ENCODE measurements at places on chromosomes 5 and 9.

DNA sequence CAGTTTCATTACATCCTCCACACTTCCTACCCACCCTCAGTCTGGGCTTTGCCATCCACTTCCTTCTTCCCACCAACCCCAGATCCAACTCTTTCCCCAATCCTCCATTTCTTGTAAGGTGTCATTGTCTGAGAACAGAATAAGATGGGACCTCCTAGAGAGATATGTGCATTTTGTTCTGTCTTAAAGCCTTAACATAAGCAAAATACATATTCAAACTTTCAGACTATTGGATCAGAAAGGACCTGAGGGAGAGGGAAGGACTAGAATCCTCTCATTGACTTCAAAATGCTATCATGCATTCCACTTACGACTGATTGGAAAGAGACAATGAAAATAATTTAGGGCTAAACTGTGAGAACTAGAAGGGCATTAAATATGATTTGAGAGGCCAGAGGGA is 43.0 kb downstream of the AGXT2 start:
- DNase-seq = no peak

- no peak for DNase-seq
Measured at GRCh38 chr5:68565427-68565826, 349.9 kb downstream of the PIK3R1 start.

DNA sequence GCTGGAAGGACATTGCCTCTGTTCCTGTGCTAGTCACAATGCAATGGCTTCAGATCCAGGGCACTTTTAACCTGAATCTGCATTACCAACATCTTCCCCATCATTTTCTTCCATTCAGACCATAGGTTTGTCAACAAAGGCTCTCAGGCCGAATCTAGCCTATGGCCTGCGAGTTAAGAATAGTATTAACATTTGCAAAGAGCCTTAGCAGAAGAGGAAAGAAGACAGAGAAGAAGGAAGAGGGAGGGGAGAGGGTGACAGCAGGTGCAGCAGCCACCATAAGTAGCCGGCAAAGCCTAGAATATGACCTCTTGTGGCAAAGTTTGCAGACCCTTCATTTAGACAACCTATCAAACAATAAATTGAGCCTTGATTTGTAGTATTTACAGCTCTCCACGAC is 32.6 kb downstream of the BARX1 start:
- no peak for DNase-seq

DNA sequence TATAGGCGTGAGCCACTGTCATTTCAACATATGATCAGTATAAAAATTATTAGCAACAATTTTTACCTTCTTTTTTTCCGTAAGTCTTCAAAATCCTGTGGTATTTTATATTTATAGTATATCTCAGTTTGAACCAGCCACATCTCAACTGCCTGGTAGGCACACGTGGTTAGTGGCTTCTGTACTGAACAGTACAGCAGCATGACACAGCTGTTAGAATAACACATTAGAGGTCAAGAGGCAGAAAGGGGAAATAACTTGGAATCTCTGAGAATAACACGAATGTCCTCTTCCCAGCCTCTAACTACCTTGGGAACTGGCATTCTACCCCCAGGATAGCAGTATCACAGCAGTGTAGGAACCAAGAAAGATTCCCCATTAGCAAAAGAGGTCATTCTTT is 108.5 kb upstream of the IQGAP2 start:
- no peak for DNase-seq

DNA sequence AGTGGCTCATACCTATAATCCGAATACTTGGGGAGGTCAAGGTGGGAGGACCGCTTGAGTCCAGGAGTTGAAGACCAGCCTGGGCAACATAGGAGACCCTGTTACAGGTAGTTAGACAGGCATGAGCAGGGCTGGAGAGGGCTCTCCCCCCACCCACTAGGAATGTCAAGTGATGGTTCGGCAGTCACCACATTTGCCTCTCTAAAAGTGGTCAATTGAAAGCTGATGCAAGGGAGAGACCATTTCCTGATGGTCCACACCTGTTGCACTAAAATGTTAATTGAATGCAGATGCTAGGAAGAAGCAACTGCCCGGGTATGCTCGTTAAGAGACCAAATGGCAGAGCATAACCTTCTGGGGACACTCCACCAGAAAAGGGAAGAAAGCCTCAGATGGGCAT is 82.7 kb downstream of the SFXN1 start:
- no peak for DNase-seq

- peak; percentile 58 for DNase-seq
Measured at GRCh38 chr5:181204826-181205760, at the start of gene TRIM7. TSS of gene TRIM7 (minus strand) at chr5:181205196. CDS start at chr5:181205110, 86 bp downstream.

GRCh38 chr5:65986796-65987195 is 60.4 kb downstream of the ERBIN start:
- DNase-seq = no peak

DNA sequence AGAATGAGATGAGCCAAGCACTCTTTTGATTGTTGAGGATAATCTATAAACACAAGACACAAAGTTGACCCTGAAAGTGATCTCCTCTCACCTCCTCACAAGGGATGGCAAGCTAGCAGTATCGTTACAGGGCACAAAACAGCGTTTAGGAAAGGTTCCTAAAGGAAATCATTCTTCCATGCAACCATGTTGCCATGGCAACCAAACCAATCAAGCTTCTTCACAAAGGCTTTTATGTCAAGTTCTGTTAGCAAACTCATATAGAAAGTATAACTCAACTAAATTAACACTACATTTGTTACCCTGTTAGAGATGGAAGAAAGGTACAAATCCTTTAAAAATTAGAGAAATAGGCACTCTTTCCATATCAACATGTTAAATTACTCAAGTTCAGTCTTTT is 1016.8 kb upstream of the DMAC1 start:
- peak; percentile 57 for DNase-seq
